Endothelial cell (in vitro differentiated cells): ENCODE measurements at places on chromosomes 2 and 18. TPM values are rescaled to one million over a fixed set of nuclear protein-coding genes. Genes with fewer than 3 reads are reported as not detected.
A peak's percentile ranks its signal among the peaks of the same experiment; 100 is the strongest.

GRCh38 chr2:3162442-3163077 lies 215.1 kb downstream of the EIPR1 start:
- DNase-seq: no peak

- no peak for DNase-seq
These were observed 6.9 kb downstream of the ACTR3 start for GRCh38 chr2:113896791-113897190.

DNA sequence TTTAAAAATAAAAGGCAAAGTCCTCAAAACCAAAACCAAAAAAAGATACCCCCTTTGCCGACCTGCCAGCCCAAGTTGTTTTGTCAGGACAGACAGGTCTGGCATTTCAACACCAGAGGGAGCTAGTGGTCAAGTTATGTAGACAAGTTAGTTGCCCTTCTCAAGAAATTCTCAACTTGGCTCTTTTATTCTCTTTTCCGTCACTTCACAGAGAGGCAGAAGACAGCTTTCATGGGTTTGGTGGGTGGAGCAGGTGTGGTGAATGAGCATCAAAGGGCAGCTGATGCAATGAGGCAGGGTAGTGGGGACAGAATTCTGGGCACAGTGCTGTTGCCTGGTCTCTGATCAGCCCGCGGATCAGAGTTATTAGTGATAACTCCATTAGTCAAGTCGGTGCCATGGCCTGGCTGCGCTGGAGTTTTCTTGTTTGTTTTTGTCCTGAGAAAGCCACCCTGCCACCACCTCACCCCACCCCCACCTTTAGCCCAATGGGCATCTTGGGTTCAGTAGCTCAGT lies 303.7 kb upstream of the EPAS1 start:
- peak; percentile 73 for DNase-seq

DNA sequence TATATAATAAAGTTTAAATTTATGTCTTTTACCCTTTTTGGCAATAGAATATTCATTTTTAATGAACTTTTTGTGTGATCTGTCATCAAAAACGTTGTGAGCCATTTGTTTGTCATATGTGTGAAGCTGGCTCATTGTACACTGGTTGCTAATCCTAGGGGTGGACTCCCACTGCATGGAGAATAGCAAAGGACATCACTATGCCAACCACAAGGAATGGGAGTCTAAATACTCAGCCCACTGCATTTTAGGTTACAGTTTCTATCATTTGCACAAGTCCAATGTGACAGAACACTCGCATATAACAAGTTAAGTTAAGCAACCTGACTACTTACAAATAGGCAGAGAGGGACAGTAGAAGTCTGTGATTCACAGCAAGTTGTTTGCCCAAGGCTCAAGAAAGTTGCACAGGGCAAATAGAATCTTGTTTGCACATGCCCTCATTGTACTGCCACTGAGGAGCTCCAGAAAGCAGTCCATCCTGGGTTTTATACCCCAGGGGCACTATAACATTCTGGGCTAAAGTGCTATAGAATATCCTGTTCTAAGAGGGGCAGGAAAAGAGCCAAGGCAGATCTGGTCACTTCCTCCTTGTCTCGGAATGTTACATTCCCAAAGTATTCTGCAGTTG lies 545.9 kb upstream of the GCFC2 start:
- no peak for DNase-seq

DNA sequence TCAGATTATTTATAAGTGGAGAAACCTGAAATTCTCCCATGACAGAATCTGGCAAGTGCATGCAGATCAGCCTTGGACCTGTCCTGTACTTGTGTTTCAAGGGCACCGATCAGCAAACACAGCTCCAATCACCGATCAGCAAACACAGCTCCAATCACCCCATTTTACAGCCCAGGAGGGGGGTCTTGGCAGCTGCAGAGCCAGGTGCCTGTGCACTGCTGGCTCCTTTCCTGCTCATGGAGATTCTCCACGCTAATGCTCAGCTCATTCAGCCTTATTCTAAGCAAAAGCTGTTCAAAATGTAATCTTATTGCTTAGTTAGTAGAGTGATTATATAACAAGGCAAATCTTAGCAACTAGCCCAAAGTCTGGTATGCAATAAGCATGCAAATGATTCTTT lies 623.1 kb upstream of the HS6ST1 start:
- no peak for DNase-seq

- no peak for DNase-seq
These were observed 3.4 kb downstream of the PXDN start for GRCh38 chr2:1740716-1741589.

DNA sequence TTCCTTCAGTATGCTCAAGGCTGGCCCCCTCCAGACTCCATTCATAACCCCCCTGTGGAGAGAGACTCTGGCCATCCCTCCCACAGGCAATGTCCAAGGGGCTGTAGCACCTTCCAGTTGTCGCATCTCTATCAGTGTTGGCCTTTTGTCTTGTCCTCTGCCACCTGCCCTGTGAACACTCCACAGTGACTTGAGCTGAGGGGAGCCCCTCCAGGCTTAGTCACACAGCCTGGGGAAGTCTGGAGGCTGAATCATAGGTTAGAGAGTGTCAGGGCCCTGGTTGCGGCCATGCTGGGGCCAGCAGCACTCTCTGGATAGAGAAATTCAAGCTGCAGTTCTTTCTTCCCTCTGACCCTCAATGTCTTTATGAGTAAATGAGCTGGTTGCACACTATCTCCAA lies 64.7 kb downstream of the GYPC start:
- no peak for DNase-seq

DNA sequence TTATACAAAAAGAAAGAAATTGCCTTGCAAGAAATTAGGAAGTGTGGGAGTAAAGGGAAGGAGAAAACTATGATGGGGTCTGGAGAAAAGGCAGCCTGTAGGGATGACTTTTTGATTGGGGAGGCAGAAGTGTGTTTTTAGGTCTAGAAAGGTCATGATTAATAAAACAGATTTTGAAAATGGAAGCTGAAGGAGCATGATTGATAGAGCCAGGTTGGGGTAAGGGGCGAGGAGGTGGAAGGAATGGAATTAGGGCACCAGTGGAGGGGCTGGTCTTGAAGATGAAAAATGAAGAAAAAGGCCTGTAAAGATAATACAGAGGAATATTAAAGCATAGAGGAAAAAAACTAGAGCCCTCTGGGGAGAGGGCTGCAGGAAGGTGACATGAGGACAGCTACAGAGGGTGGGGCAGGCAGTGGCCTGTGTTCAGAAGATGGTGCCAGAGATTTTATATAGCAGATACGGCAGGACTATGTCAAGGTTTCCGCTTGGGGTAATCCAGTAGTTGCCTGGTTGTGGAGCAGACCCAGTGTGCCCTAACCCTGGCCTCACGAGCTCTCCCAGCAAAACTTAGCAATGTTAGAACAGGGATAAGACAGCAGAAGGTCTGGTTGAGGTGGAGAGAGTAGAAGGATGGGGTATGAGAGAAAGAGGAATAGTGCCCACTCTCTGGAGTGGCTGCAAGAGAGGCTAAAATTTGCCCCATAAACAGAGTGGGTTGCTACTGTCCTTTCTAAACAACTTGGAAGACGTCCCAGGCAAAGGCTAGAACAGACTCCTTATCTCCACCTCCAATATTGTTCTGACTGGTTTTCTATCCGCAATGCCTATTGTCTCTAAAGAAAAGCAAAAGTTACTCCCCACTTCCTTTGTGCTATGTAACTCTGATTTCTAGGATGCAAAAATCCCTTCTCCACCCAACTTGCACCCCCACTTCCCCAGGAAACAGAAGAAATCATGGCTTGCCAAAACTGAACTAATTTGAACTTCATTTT lies 287.3 kb downstream of the AGPS start:
- DNase-seq: no peak

- DNase-seq: no peak
These were observed 165.0 kb downstream of the DIS3L2 start for GRCh38 chr2:232126301-232127099.

DNA sequence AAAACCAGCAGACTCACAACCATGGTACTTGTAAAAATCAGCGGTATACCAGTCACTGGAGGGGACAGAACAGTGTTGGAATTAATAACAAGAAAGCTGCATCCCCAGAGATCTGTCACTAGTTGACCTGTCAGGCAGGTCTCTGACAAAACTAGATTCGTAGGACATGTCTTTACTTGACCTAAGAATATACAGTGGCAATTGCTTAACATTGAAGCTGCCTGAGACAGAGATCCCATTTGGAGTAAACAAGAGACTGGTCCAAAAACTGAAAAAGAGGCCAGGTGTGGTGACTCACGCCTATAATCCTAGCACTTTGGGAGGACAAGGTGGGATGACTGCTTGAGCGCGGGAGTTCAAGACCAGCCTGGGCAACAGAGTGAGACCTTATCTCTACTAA lies 7.2 kb upstream of the SS18 start:
- DNase-seq: no peak

DNA sequence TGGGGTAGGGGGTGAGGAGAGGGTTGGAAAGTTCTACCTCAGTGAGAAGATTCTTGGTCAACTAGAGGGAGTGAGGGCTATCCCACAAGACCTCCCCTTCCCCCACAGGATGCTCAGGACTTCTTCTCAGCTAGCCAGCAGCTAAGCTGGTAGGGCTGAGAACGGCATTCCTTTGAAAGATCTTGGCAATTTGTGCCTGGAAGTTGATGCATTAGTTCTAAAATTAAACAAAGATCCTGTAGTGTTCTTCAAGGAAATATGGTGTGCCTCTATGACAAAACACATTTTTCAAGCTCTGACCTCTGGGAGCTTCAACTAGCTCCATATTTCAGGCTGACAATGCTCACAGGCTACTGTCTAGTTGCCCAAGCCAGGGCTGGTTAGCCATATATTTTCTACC lies 2.3 kb downstream of the LYPD1 start:
- no peak for DNase-seq

DNA sequence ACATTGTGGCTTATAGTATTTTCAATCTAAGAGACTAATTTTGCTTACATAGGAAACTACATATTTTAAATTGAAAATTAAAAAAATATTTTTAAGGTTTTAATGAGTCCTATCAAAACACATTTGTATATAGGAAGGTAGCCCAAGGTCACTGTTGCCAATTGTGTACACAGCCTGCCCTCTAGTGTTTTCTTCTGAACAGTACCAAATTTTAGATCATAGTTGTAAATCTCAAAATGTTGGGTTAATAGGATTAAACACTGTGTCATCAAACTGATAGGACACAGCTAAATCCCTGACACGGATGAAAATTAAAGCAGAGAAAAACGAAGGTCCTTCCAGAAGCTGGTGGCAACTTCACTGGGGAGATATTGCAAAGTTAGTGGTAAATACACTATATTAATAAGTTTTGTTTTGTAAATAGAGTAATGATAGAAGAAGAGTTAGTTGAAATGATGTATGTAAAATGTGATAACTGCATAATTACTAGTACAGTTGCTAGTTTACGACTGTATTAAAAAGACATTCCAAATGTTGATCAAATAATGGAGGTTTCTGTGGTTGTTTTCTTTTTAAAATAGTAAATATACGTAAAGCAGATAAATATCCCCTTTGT lies 19.7 kb downstream of the CLUL1 start:
- DNase-seq: no peak

- DNase-seq: no peak
These were observed 18.3 kb upstream of the CXCR4 start for GRCh38 chr2:136135921-136136906.

- no peak for DNase-seq
These were observed 194.7 kb downstream of the RND3 start for GRCh38 chr2:150292807-150293206.

- DNase-seq: no peak
These were observed 51.9 kb downstream of the APLF start for GRCh38 chr2:68519236-68519635.

GRCh38 chr18:13219593-13220159 lies 1.1 kb downstream of the LDLRAD4 start:
- DNase-seq: no peak

GRCh38 chr18:24368749-24369148 lies 28.9 kb downstream of the OSBPL1A start:
- no peak for DNase-seq

DNA sequence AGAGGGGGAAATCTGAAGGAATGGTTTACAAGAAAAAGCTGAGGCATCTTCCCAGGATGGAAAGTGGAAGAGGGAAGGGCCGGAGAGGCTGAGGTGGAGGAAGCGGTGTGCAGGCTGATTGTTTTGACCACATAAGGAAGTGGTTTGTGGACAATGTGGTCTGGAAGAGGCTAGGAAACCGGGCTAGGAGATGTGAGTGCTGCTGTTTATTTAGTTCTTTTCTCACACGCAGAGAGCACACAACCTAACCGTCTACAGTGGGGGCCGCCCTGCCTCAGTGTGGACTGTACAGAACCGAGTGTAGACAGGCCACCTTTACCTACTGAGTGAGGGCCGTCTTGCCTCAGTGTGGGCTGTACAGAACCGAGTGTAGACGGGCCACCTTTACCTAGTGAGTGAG lies 251.7 kb upstream of the PXDN start:
- DNase-seq: no peak

- DNase-seq: no peak
These were observed 142.0 kb upstream of the GAREM1 start for GRCh38 chr18:32612651-32613050.

DNA sequence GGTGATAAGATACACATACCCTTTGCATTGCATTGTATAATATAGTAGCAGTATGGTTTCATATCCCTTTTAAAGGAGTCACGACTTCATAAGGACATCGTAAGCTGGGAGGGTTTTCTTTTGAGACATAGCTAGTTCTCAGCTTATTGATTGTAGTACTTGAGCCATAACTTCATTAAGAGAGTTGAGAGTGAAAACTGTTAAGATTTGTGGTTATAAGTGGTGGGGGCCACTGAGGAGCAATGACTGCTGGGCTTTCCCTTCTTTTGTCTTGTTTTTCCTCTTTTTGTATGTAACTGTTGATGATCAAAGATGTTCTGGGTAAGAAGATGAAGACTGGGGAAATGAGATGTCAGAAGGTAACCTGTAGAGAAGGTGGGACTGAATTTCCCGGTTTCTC lies 11.0 kb downstream of the EIF5B start:
- DNase-seq: no peak

- DNase-seq: peak; percentile 60
These were observed 655 bp downstream of the ACTR3 start for GRCh38 chr2:113890253-113891235.

GRCh38 chr2:191789796-191790195 lies 57.1 kb downstream of the CAVIN2 start:
- no peak for DNase-seq

DNA sequence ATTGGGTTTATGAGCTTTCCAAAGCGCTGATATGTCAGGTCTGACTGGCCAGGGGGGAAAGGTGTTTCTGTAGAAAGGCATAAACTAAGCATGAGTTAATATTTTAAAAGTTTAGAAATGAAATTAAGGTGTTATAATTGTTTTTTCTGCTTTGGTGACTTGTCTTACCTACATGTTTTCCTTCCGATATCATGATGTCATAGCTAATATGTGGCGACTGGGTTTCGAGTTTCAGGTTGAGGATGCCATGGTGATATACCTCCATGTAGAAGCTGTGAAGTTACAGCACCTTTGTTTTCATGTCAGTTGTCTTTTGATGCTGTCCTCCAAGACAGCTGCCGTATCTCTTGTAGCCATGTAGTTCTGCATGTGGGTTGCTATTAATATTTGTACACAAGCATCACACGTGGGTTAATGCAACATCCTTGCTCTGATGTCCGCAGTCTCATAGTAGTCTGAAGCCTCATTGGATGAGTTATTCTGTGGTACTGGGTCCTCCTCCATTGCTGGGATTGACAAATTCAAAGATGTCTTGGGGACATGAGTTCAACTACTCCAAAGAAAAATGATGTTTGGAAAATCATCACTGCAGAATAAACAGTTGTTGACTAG lies 230.6 kb downstream of the PRKCE start:
- no peak for DNase-seq

The KCNG2 gene
- 0.56 TPM for total RNA-seq

The GKN2 gene
- 0.36 TPM for total RNA-seq

The NT5C1B gene
- not detected for total RNA-seq

The REG1B gene
- total RNA-seq: not detected

The MC5R gene
- total RNA-seq: 0.56 TPM

The FNDC4 gene
- total RNA-seq: 26.4 TPM

The REG3A gene
- total RNA-seq: not detected

The UGT1A7 gene
- total RNA-seq: not detected

The KLHL14 gene
- total RNA-seq: 1.3 TPM

The OST4 gene
- 379 TPM for total RNA-seq
